ENCODE measurements at places on chromosomes 16 and 17.

DNA sequence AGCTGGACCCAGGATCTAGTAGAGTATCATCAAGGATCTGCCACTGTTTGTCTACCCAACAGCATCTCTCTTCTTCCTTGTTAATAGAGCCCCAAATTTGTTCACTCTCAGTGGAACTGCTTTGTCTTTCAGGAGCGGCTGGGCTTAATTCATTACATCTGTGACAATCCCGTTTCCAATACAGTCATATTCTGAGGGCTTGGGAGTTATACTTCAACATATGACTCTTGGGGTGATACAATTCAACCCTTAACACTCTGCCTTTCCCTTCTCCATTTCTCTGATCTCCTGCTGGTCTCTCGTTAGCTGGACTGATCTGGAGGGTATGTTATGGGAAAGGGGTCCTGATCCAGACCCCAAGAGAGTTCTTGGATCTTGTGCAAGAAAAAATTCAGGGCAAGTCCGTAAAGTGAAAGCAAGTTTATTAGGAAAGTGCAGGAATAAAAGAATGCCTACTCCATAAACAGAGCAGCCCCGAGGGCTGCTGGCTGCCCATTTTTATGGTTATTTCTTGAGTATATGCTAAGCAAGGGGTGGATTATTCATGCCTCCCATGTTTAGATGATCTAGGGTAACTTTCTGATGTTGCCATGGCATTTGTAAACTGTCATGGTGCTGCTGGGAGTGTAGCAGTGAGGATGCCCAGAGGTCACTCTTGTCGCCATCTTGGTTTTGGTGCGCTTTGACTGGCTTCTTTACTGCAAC is 42.4 kb downstream of the IQCK start:
- DNase-seq, result no peak

- DNase-seq, result no peak
Measured at GRCh38 chr17:71329310-71330098, 791.3 kb upstream of the SOX9 start.

GRCh38 chr16:62137996-62138395 is 101.8 kb upstream of the CDH8 start:
- DNase-seq, result no peak

DNA sequence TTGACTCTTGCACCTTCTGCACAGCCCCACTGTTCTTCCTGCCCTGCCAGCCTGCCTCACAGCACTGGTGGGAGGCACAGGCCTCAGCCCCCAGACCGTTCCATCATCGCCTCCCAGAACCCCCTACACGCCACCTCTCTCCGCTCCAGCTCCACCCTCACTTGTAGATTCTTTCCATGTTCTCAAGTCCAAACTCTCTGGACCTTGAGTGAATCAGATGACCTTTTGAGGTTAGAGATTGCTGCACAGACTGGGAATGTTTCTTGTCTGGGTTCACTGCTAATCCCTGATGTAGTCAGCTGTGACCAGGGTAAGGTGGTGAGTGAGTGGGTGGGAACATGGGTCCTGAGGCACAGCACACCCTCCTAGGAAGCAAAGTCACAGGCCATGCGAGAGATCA is 272.4 kb downstream of the IRF8 start:
- no peak for DNase-seq

- no peak for DNase-seq
Measured at GRCh38 chr16:72298961-72299360, 127.0 kb upstream of the PMFBP1 start.

DNA sequence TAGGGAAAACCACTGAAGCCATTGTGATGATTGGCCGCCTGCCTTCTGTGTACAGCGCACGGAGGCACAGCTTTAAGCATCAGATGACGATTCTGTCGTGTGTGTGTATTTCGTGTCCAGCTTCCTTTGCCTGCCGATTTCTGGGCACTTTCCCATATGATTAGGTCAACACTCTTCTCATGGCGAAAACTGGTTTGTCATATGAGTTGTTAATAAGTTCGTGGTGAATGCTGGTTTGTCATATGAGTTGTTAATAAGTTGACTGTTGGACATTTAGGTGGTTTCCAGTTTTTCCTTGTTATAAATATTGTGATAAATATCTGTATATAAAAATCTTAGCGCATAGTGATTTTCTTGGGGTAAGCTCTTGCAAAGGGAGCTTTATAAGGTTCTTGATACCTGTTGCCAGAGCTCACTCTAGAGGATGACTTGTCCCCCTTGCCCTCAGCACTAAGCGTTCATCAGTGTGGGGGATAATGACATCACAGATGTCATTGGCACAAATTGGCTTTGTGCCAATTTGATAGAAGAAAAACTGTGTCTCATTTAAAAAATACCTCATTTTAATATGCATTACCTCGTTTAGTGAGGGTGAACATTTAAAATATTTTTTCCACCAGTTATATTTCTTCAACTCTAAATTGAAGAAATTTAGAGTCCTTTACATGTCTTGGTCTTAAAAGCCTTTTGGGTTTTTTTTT is 40.0 kb downstream of the PGS1 start:
- no peak for DNase-seq

- DNase-seq, result no peak
Measured at GRCh38 chr16:11163761-11164261, 92.2 kb downstream of the SOCS1 start.

- DNase-seq, result no peak
Measured at GRCh38 chr17:44901411-44901921, 2.2 kb upstream of the EFTUD2 start.

DNA sequence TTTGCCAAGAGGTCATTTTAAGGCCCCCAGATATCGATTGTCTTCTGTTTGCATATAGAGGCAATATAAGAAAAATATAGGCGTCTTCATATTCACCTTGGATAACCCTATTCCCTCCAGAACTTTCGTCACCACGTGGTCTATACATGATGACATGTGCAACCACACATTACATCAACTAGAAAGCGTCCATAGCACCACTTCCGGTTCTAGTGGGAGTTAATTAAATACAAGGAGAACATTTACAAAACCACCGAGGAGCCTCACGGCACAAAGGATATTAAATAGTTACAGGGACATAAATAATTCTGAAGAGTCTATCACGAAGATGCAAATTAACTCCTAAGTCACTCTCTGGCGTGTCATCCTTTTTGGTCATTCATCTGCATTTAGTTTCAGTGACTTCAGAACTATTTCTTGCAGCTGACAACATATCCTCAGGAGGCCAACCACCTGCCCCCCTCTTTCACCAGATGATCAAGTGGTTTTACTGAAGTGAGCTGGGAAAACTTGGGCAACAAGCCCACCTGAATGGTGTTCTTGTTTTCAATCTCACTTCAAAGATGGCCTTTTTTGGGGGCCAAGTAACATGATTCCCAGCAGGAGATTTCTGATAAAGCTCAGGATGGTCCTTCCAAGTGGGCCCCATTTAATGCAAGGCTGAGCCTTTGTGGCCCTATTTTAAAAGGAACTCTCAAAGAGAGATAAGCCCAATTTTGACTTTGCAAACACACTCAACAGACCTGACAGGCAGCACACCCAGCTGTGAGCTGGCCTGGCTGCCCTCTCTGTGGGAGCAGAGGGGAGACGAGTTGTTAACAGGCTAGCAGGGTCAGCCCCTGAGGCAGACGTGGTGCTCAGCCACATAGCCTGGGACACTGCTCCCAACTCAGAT is 15.3 kb downstream of the CMTM3 start:
- DNase-seq, result no peak

GRCh38 chr16:57842601-57843000 is 40.3 kb upstream of the KIFC3 start:
- no peak for DNase-seq

GRCh38 chr16:20611975-20612481 is 35.9 kb upstream of the ACSM2B start:
- no peak for DNase-seq

- no peak for DNase-seq
Measured at GRCh38 chr16:4913130-4913773, 23.7 kb downstream of the PPL start.

DNA sequence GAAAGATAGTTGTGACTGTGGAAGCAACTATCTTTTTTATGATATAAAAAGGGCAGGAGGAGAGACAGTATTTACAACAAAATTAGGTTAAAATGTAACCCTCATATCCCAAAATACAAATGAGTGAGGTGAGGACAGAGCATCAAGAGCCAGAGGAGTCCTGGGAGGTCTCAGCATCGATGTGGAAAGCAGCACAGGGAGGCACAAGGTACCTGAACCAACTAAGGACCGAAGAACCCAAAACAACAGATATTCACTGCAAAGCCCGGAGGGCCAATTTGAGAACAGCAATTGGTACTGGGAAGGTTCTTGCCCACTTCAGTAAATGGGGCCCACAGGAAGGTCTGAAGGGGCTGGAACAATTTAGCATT is 37.6 kb downstream of the CMC2 start:
- DNase-seq, result no peak

GRCh38 chr17:34728771-34729310 is 149.5 kb downstream of the TMEM132E start:
- no peak for DNase-seq

GRCh38 chr17:40086150-40087044 is 14.0 kb downstream of the NR1D1 start:
- no peak for DNase-seq

DNA sequence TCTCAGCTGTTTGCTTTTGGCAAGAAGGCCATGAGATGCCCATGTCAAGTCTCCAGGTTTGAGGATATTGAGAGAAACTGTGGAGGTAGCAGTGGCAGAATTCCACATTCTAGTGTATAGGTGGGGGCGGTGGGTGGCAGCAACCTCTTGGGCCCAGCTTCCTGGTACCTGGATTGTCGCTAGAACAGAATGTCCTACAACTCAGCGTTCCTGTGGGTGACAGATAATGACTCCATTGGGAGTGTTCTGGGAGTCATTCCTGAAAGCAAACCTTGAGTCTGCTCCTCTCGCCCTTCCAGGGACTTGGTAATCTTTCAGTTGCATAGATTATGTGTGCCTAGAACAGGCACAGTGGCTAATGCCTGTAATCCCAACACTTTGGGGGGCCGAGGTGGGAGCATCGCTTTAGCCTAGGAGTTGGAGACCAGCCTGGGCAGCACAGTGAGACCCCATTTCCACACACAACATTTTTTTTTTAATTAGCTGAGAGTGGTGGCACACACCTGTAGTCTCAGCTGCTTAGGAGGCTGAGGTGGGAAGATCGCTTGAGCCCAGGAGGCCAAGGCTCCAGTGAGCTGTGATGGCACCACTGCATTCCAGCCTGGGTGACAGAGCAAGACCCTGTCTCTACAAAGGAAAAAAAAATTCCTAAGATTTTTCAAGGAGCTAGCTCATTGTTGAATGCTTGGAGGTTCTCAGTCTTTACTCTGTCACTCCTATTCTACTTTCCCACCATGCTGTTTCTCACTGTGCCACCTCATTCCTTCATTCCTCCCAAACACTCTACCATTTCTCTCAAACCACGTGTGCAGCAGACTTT is 37.9 kb upstream of the METTL16 start:
- no peak for DNase-seq

GRCh38 chr17:60577147-60577915 is 22.7 kb upstream of the PPM1D start:
- DNase-seq, result no peak

DNA sequence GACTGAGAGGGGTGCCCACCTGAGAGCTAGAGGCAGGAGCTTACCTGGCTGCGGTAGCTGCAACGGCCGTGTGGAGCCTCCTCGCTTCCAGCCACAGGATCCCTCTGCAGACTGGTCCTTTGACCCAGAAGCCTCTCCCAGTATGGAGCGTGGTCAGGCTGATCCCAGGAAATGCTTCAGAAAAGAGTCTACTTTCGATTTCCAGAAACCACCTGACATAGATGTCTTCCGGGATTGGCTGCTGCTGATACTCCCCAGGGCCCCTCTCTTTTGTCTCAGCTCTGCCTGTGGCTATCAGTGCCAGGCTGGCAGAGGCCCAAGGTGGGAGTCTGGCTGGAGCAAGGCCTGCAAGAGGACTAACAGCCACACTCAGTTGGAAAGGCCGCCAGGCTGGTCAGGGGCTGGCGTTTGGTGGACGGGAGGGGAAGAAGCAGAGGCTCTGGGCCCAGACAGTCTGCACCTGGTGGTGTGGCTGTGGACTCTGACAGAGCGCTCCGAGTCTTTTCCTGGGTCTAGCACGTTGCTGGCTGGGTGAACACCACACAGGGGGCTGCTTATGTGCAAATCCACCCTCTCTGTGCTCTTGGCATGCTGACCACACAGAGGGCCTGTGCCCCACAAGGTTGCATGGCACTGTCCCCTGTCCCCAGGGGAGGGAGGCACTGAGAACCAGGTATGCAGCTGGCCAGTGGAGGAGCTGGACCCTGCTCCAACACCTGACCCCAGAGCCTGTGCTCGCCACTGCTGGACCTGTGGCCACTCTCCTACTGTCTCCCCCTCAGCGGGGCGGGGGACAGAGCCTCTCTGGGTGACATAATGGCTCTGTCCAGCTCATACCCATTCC is at the start of gene LGALS3BP:
Gene LGALS3BP (minus strand): TSS at position 144 of the 844 bp plus-strand sequence. CDS start 2,732 bp downstream, outside the sequence.
- no peak for DNase-seq

DNA sequence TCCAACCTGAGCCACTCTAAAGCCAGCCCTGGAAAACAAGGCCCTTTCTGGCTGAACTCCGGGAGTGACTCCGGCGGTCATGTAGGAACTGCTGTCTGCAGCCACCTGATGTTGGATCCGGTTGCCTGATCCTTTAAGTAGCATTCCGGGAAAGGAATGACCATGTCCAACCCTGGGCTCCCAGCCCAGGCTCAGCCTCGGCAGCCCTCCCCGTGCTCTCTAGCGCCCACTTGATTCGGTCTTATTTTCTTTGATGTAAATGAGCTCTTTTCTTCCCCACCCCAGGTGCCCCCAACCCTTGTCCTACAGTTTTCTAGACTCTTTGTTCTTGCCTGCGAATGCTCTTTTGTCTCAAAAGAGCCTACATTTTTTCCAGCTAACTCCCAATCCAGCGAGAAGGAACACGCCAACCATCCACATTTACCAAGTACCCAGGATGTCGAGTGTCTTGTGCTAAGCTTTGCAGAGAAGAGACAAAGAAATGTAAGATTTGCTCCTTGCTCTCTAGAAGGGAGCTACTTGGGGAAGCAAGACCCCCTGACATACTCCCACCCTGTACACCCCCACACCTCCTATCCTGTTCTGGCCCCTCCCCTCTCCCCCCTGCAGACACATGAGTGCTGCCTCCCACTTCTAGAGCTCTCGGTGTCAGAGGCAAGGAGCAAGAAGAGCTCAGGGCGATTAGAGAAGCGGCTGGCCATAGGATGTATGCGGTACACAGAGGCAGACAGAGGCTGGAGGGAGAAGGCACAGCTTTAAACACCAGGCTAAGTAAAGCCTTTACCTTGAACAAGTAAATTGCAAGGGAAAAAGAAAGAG is 53.8 kb downstream of the COG7 start:
- DNase-seq, result no peak
